Fibroblast of mammary gland (primary cell): ENCODE measurements at places on chromosomes 13 and 19.

DNA sequence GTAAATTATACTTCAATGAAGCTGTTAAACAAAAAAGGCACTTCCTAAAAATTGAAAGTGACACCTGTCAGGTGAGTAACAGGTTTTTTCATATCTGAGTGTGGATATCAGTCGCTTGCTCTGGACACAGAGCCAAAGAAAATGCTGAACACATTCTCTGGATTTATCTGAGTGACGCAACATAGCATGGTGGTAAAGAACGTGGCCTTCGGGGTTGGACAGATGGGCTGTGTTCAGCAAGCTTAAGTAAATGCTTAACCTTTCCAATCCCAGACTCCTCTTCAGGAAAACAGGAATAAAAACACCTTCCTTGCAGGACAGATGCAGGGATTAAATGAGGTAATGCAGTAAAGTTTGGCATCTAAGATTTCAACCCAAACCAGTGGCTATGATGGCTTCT, 132.0 kb downstream of the FOXO1 start:
- DNase-seq: no peak

DNA sequence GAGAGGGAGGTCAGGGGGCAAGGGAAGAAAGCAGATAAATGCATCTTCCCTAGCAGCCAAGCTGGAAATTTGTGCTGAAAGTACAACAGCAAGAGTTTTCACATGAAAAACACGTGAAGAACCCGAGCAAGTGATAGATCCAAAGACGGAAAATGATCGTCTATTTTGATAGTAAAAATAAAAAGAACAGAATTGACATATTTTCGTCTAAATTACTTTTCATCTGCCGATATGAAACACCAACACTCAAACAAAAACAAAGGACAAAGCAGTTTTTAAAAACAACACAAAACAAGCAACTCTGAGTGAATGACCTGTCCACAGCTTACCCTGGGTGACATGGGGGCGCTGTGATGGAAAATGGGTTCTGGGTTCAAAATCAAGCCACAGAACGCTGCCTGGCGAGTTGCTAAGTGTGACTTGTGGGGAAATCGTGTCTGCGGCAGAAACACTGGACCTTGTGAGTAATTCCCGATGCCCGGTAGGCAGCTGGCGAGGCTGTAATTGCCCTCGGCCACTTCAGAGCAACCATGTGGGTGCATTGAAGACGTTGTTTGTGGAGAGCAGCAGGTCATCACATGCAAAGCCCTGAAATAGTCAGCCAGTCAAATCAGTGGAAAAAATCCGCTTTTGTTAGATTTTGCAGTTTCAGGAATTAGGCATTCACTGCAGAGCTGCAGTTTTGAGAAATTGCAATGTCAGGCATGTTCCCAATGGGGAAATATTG, 7.4 kb downstream of the SOX1 start:
- DNase-seq: no peak

- no peak for DNase-seq
Measured at GRCh38 chr19:30375553-30376031, 3.4 kb downstream of the ZNF536 start.

- no peak for DNase-seq
Measured at GRCh38 chr13:43472980-43473379, 313.8 kb downstream of the ENOX1 start.
